ENCODE measurements at places on chromosomes 6 and 20.
A peak's percentile ranks its signal among the peaks of the same experiment; 100 is the strongest.

GRCh38 chr20:6081236-6081635 is 27.4 kb upstream of the LRRN4 start:
- DNase-seq = no peak

GRCh38 chr6:137473598-137473997 is 20.6 kb downstream of the OLIG3 start:
- no peak for DNase-seq

GRCh38 chr20:24297993-24298392 is 171.4 kb upstream of the SYNDIG1 start:
- DNase-seq = no peak

- DNase-seq = no peak
Measured at GRCh38 chr20:34403908-34404307, 40.8 kb downstream of the ITCH start.

GRCh38 chr6:167005350-167006159 is 6.4 kb downstream of the CEP43 start:
- no peak for DNase-seq

DNA sequence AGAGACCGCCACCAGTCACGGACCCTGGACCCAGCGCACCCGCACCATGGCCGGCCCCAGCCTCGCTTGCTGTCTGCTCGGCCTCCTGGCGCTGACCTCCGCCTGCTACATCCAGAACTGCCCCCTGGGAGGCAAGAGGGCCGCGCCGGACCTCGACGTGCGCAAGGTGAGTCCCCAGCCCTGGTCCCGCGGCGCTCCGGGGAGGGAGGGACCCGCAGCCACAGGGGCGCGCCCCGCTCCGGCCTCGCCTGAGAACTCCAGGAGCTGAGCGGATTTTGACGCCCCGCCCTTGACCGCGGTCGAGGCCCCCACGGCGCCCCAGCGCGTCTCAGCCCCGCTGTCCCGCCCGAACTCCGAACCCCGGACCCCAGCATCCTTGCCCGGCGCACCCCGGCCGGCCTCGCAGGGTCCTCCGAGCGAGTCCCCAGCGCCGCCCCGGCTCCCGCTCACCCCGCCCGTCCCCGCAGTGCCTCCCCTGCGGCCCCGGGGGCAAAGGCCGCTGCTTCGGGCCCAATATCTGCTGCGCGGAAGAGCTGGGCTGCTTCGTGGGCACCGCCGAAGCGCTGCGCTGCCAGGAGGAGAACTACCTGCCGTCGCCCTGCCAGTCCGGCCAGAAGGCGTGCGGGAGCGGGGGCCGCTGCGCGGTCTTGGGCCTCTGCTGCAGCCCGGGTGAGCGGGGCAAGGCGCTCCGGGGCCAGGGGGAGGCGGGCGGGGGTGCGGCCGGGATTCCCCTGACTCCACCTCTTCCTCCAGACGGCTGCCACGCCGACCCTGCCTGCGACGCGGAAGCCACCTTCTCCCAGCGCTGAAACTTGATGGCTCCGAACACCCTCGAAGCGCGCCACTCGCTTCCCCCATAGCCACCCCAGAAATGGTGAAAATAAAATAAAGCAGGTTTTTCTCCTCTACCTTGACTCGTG is at the start of gene OXT:
OXT (plus strand) TSS at position 11 of the 920 bp plus-strand sequence; CDS start at position 47, 36 bp downstream.
- no peak for DNase-seq

GRCh38 chr6:56657354-56657753 is 14.7 kb upstream of the DST start:
- DNase-seq = no peak

DNA sequence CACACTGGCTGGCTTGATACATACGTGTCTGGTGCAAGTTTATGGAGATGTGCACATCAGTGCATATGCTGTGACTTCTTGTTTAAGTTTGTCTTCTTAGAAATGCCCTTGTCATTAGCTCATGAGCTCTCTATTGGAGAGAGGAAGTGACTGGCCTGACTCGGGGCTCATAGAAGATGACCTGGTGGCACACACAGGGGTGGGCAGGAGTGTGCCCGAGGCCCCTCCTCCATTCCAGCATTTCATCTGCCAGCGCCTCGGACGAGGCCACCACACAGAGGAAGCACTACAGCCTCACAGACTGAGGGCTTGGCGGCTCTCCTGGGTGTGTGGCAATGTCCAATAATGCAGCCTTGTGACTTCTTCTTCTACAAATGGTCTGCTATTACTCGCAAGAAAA is 109.7 kb downstream of the FAM120B start:
- no peak for DNase-seq

DNA sequence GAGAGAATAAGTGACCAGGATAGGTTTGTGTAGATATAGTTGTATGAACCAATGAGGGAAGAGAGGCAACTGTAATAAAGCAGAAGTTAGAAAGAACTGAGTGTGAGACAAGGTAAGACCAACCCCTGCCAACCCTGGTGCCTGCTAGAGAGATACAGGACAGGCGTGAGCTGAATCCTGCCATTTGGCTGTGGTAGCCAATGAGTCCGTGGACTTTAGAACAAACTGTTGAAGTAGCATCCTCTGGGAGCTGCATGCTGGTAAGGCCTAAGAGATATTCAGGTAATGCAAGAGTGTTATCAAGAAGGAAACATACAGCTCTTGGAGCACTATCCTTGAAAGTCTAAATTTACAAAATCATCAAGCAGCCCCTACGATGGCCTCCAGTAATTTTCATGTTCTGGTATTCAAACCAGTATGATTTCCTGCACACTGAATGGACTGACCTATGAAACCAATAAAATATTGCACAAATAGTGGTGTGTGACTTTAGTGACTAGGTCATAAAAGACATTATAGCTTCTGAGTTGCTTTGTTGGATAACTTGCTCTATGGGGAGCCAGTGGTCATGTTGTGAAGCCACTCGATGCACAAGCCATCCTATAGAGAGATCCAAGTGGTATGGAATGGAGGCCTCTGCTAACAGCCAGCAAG is 24.0 kb downstream of the BTBD3 start:
- DNase-seq = no peak

GRCh38 chr6:40540790-40541189 is 46.4 kb downstream of the LRFN2 start:
- no peak for DNase-seq

GRCh38 chr20:45934046-45934585 is 367 bp upstream of the PCIF1 start:
- DNase-seq = peak; percentile 86

DNA sequence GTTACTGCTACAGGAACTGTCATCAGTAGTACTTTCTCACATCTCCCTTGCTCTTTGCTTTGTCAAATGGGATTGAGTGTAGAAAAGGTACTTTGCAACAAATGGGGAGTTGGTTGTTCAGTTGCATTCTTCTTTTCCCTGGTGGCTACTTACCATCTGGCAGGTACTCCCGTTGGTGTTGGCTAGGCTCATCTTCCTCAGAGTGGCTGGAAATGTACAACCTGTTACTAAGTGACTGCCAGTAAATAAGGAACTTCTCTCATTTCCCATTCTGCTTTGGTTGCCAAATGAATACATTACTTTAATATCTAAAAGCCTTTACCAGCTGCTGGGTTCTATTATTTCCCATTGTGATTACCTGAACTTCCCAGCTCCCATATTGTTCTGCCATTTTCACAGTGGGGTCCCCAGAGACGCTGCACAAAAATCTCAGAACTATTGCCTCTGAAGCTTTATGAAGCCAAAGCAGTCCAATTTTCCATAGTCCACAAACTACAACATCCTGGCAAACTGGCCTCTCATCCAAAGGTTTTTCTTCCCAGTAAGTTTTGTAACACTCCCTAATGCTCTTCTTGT is 229.7 kb upstream of the HTR1E start:
- DNase-seq = no peak

GRCh38 chr20:49591217-49591865 is 23.4 kb upstream of the PTGIS start:
- DNase-seq = no peak

DNA sequence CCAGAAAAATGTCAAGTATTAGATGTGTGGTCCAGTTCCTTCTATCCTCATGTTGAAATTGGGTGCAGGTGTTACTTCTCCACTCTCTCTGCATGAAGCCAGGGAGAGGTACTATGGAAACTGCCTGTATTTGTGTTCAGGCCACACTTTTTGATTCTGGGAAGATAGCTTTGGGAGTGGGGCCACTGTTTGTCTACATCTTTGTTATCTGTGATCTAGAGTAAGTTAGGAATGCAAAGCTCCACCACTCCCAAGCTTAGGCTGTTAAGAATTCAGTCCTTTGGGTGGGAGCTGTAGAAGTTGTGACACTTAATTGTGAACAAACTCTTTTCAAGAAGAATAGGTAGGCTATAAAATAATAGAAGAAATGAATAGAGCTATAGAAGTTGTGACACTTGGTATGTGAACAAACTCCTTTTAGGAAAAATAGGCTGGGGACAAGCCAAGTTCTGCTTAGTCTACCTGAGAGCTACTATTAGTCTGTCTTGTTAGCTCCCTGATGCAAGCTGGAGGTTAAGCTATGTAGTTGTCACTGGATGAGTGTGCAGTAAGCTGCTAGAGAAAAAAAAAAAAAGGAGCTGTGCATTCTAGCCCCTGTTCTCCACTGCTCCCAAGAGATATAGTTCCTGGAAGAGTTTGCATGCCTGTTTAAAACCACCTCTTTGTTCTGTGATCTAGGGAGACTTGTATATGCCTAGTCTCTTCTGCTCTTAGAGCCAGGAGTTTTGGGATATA is 7.1 kb upstream of the GFRAL start:
- no peak for DNase-seq

GRCh38 chr6:114282292-114282691 is 60.5 kb downstream of the HS3ST5 start:
- DNase-seq = no peak

GRCh38 chr6:114304304-114304887 is 38.4 kb downstream of the HS3ST5 start:
- peak; percentile 39 for DNase-seq

DNA sequence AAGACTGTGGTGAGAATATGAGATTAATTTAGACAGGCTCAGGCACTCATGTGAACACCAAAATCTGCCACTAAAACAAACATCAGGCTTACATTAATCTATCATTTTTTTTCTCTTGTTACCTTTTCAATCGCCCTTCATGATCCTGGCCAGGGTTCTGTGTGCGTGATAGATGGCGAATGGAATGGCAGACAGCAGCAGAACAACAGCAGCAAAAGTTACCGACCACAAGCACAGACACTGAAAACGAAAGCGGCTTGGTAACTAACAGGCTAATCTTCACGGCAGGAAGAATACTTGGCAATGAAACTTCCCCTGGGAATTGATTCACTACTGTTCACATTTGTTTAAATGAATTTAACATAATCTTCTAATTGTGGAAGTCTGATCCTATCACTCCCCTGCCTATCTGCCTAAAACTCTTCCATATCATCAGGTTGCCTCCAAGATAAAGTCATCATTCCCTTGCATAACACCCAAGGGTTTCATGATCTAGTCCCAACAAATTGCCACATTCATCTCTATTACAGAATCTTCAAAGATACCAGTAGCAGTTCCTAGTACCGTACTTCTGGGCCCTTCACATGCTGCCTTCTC is 28.7 kb downstream of the PTPRK start:
- no peak for DNase-seq

DNA sequence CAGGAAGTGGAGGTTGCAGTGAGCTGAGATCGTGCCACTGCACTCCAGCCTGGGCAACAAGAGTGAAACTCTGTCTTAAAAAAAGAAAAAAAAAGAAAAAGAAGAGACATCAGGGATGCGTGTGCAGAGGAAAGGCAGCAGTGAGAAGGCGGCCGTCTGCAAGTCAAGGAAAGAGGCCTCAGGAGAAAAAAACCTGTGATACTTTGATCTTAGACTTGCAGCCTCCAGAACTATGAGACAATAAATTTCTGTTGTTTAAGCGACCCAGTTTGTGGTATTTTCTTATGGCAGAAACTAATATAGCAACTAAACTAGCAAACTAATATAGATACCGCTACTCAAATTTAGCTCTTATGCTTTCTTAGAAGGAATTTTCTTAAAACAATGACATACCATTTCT is 36.1 kb downstream of the FGD2 start:
- DNase-seq = no peak

DNA sequence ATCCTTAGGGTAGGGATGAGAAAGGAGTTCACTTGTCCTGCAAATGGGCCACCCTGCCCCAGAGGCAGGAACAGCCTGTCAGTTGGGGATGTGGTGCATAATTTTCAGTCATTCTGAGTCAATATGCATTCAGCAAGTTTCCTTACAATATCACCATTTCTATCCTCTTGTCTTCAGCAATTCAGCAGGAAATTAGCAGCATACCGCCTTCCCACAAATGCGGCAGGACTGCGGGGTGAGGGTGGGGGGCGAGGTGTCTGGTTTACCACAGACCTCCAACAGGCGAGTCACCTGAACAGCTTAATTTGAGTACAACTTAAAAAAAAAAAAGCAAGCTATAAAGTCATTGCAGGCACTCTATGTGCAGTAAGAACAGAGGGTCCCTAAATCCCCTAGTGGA is 126.8 kb downstream of the MAP3K7 start:
- DNase-seq = no peak

GRCh38 chr6:84074988-84075781 is 41.6 kb downstream of the MRAP2 start:
- DNase-seq = no peak

DNA sequence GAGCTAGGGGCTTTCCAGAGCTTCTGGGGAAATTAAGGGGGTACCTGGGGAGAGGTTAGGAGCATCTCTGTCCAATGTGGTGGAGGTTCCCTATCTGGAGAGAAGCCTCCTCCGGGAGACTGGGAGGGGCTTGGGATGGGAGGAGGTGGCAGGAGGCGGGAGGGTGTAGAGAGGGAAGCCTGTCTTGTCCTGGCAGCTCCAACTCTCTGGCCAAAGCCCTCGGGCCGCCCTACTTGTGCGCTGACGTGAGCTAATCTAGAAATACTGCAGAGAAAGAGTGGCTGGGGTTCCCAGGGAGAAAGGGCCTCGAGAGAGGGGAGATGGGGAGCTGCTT is 1.6 kb upstream of the SLC32A1 start:
- no peak for DNase-seq

GRCh38 chr6:30615219-30615957 is 1.7 kb downstream of the PPP1R10 start:
- peak; percentile 26 for DNase-seq

GRCh38 chr6:24951811-24952299 is 16.1 kb upstream of the RIPOR2 start:
- DNase-seq = no peak

- DNase-seq = no peak
Measured at GRCh38 chr6:162198076-162198475, 529.5 kb downstream of the PRKN start.

DNA sequence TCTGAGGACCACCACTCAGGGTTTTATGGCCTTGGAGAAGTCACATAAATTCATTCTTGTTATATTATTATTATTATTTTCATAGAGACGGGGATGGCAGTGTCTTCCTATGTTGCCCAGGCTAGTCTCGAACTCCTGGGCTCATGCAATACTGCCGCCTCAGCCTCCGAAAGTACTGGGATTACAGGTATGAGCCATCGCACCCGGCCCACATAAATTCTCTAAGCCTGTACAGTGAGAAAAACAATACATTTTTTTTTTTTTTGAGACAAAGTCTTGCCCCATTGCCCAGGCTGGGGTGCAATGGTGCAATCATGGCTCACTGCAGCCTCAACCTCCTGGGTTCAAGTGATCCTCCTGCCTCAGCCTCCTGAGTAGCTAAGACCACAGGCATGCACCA is 753 bp upstream of the FASTKD5 start:
- DNase-seq = no peak

- no peak for DNase-seq
Measured at GRCh38 chr6:107108201-107108890, 7.0 kb downstream of the BEND3 start.

- no peak for DNase-seq
Measured at GRCh38 chr20:40282941-40283340, 406.1 kb downstream of the MAFB start.

- no peak for DNase-seq
Measured at GRCh38 chr20:58349570-58349969, 39.5 kb upstream of the VAPB start.

All from hippocampal formation (tissue), 2 donors.